ENCODE measurements at places on chromosomes 5 and 9.

DNA sequence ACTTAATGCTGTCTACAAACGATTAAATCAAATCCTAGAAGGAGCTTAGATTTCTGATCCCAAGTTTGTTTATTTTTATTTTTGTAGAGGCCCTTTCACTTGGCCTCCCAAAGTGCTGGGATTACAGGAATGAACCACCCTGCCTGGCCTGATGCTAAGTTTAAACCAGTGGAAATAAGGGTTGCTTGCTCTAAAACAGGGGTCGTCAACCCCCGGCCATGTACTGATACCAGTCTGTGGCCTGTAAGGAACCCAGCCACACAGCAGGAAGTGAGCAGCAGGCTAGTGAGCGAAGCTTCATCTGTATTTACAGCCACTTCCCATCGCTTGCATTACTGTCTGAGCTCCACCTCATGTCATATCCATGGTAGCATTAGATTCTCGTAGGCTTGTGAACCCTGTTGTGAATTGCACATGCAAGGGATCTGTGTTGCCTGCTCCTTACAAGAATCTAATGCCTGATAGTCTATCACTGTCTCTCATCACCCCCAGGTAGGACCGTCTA is 11.4 kb downstream of the TTC1 start:
- no peak for DNase-seq

GRCh38 chr5:133931546-133931945 is 36.9 kb downstream of the C5orf15 start:
- DNase-seq = no peak

- DNase-seq = no peak
Observed at GRCh38 chr5:154863291-154864080, 5.1 kb downstream of the CNOT8 start.

- DNase-seq = no peak
Observed at GRCh38 chr5:89117124-89117644, 234.2 kb upstream of the MEF2C start.

DNA sequence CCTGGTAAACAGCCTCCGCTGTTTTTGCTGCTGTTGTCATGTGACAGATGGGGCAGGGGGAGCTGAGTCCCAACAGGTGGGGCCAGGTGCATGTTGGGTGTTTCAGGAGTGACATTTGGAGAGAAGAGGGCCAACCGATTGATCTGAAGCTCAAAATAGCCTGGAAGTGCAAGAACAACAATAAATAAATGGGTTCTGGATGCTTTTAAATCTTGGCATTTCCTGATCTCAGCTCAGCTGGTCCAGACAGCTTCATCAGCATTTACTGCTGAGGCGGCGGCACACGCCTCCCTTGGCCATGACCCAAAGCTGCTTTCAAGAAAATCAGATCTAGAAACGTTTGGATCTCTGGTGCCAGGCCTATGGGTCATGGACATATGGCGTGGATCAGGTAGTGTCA is 70.5 kb downstream of the PPARGC1B start:
- DNase-seq = no peak

GRCh38 chr5:110362261-110362660 is 364.2 kb downstream of the TMEM232 start:
- DNase-seq = no peak

DNA sequence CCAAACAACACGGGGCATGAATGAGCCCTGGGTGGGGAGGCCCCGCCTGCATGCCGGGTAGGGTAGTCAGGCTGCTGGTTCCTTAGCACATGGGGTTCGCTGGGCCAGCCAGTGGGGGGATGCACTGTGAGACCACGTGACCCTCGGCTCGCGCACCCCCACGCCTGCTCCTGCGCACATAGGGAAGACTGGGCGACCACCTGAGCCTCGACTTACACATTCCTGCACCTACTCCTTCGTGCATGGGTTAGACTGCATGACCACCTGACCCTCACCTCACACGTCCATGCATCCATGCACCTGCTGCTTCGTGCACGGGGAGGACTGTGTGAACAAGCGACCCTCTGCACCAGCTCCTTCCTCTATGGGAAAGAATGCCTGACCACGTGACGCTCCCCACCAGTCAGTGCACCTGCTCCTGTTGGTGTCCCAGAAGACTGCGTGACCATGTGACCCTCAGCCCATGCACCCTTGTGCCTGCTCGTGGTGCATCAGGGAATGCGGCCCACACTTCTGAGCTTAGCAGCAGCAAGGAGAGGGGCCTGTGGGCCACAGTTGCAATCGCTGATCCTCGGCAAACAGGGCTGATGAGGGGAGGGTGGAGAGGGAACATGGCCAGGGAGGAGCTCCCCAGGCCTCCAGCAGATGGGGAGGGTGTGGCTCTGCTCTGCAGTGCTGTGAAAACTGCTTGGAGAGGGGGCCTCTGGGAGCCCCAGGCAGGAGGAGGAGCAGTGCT is 18.1 kb downstream of the LPCAT1 start:
- DNase-seq = no peak

DNA sequence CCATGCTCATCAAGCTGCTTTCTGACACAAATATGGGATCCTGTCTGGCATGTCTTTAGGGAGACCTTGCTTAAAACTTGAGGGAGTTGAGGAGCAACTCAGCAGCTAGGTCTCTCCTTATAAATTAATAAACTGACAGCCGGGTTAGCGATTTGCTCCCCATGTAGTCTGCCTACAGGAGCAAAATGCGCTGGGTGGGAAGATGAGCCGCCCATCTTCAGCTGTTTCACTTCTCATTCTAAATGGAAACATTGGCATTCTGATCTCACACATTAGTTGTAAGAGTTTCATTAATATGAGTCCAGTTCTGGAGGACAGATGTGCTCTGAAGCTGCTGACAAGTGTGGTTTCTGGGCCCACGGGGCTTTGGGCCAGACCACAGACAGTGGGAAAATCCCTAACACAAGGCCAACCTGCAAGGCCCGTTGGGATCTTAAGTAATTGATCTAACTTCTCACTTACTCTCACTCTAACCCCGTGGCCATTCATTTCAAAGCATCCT is 197.0 kb downstream of the MCTP1 start:
- no peak for DNase-seq

GRCh38 chr9:84368601-84369000 is 28.0 kb upstream of the SLC28A3 start:
- DNase-seq = no peak

GRCh38 chr9:96376891-96377874 is 6.3 kb downstream of the SLC35D2 start:
- no peak for DNase-seq

- no peak for DNase-seq
Observed at GRCh38 chr9:16475257-16475656, 395.2 kb downstream of the BNC2 start.

GRCh38 chr9:13430368-13431221 is 151.1 kb upstream of the MPDZ start:
- no peak for DNase-seq

- DNase-seq = no peak
Observed at GRCh38 chr5:73491155-73491554, 7.1 kb upstream of the BTF3 start.

DNA sequence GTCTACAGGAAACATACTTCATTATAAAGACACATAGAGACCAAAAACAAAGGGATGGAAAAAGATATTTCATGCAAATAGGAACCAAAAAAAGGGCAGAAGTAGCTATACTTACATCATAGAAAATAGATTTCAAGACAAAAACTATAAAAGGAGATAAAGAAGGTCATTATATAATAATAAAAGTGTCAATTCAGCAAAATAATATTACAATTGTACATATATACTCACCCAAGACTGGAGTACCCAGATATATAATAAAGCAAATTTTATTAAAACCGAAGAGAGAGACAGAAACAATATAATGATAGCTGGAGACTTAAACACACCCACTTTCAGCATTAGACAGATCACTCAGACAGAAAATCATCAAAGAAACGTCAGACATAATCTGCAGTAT is 546.3 kb downstream of the PRDM9 start:
- DNase-seq = no peak

DNA sequence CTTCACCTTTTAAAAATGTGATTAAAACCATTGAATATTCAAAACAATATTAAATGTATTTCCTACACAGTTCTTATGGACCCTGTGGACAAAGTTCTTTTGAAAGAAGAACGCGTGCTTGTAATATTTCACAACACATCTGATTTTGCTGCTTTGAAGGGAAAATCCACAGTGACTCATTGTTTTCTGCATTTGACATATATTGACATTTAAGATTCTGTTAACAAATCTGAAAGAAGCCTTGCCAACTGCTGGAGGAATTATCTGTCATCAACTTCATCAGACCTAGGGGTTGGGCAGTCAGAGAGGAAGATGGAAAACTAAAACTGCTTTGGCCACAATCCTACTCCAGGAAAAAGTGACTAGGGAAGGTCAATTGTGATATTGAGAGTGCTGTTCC is 56.9 kb upstream of the RASEF start:
- DNase-seq = no peak

GRCh38 chr9:126440940-126441339 is 114.3 kb downstream of the MVB12B start:
- no peak for DNase-seq

GRCh38 chr9:89802781-89803355 is 198.1 kb downstream of the GADD45G start:
- no peak for DNase-seq

DNA sequence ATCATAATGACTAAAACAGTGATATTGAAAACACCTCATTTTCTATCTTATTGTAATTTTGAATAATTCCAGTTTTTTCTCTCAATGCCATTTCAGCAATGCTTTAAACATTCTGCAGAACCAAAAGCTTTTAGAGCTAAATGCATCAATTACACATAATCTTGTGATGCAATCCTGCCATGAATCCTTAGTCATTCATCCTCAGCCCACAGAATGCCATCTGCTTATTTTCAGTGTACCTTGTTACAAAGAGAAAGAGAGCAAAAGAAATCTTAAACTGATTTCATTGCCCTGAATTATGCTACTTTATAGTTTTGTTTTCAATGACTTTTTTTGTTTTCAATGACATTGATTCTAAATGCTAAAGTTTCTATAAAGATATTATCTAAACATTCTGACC is 1234.8 kb upstream of the C9orf72 start:
- DNase-seq = no peak

GRCh38 chr5:66322786-66323528 is 178.9 kb downstream of the SREK1 start:
- DNase-seq = no peak

DNA sequence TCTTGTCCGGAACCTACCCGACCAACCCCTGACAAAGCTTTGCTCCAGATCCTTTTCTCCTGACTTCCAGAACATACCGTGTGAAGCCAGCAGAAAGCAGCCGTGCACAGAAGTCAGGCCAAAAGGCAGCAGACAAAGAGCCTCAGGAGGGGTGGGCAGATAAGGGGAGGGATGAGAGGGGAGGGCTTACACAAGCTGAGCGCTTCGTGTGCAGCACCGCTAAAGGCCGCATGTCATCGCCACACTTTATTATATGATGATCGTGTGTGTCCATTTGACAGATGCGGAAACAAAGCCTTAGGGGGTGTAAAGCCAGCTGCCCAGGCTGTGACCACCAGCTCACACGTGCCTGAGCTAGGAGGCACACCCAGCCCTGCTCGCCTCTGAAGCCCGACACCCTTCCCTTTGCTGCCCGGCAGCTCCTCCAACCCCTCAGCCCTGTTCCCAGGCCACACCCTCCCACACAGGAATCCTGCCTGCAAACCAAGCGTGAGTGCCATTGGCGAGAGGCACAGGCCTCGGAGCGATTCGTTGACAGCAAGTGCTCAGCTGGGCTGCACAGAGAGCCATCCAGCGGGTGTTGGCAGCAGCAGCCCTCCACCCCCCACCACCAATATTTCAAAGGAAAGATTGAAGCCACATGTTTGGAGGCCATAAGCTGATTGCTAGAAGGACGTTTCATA is 170.5 kb upstream of the SMIM23 start:
- DNase-seq = no peak

GRCh38 chr9:36119476-36119875 is 17.1 kb upstream of the GLIPR2 start:
- DNase-seq = no peak

- DNase-seq = no peak
Observed at GRCh38 chr9:93452710-93453046, 703 bp downstream of the FAM120AOS start.

DNA sequence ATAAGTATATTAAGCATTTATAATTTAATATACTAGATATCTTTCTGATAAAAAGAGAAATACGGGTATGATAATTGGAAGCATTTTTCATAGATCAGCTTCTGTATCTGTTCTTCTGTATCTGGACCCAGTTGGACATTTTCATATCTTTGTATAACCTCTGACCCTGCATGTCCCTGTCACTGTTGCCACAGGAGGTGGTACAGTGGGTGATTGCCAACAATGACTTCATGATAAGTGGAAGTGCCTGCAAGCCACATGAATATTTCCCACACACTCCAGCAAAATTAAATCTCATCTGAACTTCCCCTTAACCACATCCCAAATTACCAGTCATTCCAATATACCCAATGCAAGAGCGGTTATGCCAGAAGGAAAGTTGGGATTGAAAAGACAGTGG is 376.4 kb downstream of the ARRDC3 start:
- DNase-seq = no peak

DNA sequence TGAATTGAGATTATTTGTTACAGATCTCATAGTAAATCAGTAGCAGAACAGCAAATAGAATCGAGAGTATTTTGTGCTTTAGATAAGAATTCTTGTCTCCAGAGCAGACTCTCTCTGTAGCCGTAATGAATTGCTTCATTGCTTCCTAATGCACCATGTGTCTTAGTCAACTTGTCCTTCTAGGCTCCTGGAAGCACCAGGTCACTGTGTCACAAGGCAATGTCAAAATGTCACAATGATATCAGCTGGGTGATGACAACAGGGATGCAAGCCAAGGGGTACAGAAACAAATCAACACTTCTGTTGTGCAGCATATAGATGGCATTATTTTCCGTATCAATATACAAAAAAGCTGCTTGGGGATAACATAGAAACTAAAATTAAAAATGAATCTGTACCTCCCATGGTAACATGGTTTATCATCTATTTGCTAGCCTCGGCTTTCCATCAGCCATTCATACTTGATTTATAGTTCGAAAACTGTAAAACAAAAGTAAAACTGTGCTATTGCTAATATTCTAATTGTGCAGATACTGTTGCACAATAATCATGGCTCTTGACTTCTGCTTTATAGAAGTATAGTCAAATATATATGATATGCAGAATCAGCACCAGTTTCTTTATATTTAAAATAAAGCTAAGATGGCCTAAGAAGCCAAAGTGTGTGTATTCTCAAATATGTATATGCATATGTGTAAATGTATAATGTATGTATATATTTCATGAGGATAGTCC is 435.9 kb upstream of the TLE4 start:
- DNase-seq = no peak

- no peak for DNase-seq
Observed at GRCh38 chr9:126956917-126957686, 42.5 kb downstream of the RALGPS1 start.

DNA sequence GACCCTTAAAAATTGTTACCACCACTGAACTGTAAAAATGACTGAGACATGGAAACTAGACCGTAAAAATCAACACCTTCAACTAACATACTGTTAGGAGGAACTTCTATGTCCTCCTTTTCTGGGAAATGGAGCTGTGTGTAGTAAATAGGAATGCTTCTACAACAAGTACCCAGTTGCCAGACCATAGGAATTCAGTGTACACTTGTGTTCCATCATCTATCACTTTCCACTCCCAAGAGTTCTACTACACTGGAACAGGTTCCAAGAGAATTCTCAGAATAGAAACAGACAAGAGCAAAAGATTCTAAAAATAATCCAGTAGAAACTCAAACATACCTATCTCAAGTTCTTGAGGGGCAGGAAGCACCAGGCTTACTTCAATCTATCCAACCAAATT is 23.6 kb downstream of the UBAP2 start:
- no peak for DNase-seq

Measured in activated CD4-positive, alpha-beta T cell treated with anti-CD3 and anti-CD28 coated beads, Interleukin-2, Interleukin-6, amounts not matched to agents 100 ng/mL and 50 ng/mL, durations not matched to agents 16 hours and 8 hours (primary cell).